ENCODE measurements at places on chromosomes 13 and 19.

- DNase-seq, result no peak
Observed at GRCh38 chr19:47418692-47419029, 666 bp downstream of the MEIS3 start.

- DNase-seq, result no peak
Observed at GRCh38 chr19:13554506-13555240, 48.4 kb upstream of the CACNA1A start.

GRCh38 chr13:67841071-67841470 lies 610.9 kb upstream of the PCDH9 start:
- DNase-seq, result no peak

DNA sequence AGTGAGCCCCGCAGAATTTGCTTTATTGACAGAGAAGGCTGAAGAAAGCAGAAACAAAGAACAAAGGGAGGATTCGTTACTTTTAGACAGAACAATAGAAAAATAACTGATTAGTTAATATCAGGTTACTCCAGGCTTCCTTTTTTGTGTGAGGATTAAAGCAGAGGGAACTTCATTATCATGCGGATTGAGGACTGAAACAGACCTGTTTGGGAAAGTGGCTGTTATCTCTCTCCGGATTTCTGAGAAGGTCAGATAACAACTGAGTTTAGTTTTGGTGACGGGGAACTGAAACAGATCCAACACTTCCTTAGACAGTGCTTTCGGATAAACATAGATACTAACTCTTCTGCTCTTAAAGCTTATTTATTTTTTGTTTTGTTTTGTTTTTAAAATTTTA lies 246.4 kb upstream of the ZNF507 start:
- no peak for DNase-seq

- peak; percentile 29 for DNase-seq
Observed at GRCh38 chr19:771332-771785, 20.4 kb downstream of the MISP start.

GRCh38 chr13:25844559-25845434 lies 207.0 kb downstream of the SHISA2 start:
- no peak for DNase-seq
